Fibroblast of gingiva (primary cell): ENCODE measurements at places on chromosomes 7 and 10.

DNA sequence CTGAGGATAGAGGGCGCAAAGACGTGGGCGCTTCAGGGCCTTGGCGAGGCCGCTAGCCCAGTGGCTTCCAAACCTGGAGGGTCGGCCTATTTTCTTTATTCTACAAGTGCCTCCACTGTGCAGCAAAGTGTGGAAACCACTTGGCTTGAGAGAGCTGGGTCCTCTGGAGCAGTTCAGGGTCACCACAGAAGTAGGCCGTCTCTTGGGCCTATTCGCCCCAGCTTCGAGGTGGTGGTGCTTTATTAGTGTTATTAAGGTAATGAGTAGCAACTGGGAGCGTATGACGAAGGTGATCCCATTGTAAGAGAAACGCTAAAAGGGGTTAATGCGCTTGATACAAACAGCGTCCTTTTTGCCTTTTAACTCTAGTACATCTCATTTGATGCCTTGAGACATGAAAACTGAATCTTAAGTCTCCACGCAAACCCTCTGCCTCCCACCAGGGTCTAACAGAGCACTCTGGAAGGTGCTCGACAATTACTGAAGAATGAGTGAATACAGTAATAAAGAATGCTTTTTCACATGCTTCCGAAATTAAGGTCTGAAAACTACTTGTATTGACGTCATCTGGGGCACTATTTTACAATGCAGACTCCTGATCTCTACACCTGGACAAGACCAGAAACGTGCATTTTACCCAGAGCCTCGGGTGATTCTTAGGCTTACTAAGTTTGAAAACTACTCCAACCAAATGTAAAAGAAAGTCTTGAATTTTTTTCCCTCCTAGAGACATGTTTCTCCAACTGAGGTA, 647 bp upstream of the GSAP start:
- DNase-seq: no peak

DNA sequence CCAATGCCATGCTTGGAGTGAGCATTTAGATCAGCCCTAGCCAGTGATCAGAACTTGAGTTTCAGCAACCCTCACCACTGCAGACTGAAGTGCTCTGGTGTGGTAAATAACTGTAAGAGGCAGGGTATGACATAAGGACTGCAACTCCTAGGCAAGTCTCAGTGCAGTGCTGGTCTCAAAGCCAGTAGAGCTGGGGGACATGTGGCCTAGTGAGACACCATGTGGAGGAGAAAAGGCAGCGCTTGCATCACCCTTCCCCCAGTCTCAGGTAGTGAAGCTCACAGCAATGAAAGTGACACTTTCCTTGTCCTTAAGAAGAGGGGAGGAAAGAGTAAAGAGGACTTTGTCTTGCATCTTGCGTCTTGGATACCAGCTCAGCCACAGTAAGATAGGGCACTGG, 386.8 kb upstream of the POT1 start:
- no peak for DNase-seq

DNA sequence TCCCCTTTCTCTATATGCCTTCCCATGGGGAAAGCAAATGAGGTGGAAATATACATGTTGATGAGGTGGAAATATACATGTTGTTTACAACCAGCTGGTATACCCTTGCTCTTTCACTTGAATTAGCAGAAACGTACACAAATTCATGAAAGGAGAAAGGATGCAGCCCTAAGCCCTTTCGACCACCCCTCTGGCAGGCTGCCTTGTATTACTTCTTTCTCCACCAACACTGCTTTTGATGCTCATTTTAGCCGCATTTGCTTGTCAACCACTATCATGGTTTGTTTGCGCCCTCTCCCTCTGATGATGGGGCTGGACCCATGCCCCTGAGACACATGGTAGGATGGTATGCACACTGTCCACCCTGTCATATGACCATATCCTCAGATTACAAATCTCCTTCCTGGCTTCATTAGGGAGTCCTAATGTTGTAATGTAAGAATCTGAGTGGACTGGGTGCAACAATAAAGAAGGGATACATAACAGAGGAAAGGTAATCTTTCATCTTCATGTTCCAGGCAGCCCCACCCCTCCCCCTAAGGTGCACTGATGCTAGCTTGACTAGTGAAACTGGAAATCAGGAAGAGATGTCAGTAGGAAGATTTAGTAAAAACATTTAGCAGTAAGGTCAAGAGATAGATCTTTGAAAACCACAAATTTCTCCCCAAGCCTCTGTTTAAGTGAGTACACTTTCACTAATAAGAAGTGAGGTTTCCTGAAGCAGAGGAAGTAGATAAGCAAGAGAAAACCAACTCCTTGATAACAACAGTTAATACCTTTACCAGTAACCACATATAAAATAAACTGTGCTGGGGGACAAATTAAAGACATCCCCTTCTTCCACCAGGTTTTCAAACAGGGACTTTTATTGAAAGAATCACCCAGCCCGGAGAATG, 536.8 kb upstream of the NRP1 start:
- no peak for DNase-seq

DNA sequence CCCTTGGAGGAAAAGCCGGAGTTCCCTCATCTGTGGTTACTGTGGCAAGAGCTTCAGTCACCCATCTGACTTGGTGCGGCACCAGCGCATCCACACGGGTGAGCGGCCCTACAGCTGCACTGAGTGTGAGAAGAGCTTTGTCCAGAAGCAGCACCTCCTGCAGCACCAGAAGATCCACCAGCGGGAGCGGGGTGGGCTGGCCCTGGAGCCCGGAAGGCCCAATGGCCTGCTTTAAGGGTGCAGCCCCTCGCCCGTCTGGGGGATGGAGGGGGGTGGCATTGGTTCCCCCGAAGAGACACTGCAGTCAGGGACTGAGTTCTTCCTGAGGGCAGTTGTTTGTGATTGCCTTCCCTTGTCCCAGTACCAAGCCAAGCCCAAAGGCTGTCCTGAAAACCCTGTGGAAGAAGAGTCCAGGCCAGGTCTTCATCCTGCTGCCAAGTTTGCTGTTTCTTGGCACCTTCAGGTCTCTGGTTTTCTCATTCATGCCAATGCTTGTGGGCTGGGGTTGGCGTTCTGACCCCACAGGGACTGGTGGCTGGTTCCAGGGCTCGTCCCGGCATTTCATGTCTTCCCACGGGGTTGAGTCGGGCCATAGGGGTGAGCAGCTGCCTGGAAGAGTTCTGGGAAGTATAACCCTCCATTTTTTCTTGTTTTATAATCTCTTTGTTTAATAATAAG, 7.7 kb upstream of the ZNF783 start:
- no peak for DNase-seq

DNA sequence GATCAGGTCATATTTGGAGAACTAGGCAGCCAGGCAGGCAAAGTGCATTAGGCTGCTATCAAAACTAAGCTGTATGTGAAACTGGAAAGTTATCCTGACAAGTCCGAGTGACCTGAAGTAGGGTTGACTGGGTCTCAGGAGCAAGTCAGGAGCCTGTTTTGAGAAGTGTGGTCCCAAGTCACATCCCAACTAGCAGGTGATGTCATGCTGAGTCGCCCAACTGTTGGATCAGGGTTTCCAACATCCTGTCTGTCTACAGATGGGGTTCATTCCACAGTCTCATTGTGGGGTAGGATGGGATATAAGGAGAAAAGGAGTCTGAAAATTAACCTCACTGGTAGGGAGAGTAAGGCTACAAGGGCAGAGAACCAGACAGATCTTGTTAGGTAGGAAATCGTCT, 27.0 kb downstream of the SLC26A4 start:
- DNase-seq: no peak

DNA sequence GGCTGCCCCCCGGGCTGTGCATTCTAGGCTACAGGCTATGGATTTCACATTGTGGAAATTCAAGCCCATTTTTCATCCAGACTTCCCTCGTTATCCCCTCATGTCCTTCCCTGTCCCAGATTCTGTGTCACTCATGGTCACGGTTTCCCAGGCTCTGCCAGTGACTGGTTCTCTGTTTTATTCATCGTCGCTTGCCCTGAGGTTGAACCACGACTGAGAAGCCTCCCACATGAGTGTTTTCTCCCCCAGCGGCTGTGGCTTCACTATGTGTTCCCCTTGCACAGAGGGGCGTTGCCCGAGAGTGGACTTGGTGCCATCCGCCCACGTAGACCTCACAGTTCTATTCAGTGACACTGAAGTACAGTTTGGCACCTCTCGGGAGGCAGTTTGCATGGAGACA, 14.0 kb downstream of the NOM1 start:
- DNase-seq: no peak

- no peak for DNase-seq
Observed at GRCh38 chr10:121300723-121301122, 297.5 kb downstream of the FGFR2 start.
